Stimulated activated CD4-positive, alpha-beta T cell treated with anti-CD3 and anti-CD28 coated beads, Interleukin-1b, Interleukin-23, amount 100 ng/mL, for 24 hours (primary cell): ENCODE measurements at places on chromosomes 2 and 18.

DNA sequence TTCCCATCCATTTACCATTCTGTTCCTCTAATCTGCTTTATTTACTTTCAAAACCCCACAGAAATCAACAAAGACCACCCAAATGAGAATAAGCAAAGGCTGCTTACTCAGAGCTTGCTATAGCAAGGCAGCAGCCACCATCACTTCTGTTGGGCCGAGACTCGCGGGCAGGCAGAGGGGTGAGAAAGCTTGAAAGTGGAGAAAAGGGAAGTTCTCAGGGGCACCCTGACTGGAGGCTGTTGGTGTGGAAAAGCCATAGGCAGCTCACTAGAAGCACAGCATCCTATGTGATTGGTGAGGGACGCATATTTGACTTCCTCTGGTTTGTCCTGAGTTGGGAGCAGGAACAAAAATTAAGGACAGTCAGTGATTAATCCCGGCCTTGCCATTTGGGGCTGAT lies 269.7 kb upstream of the THSD7B start:
- DNase-seq: no peak

DNA sequence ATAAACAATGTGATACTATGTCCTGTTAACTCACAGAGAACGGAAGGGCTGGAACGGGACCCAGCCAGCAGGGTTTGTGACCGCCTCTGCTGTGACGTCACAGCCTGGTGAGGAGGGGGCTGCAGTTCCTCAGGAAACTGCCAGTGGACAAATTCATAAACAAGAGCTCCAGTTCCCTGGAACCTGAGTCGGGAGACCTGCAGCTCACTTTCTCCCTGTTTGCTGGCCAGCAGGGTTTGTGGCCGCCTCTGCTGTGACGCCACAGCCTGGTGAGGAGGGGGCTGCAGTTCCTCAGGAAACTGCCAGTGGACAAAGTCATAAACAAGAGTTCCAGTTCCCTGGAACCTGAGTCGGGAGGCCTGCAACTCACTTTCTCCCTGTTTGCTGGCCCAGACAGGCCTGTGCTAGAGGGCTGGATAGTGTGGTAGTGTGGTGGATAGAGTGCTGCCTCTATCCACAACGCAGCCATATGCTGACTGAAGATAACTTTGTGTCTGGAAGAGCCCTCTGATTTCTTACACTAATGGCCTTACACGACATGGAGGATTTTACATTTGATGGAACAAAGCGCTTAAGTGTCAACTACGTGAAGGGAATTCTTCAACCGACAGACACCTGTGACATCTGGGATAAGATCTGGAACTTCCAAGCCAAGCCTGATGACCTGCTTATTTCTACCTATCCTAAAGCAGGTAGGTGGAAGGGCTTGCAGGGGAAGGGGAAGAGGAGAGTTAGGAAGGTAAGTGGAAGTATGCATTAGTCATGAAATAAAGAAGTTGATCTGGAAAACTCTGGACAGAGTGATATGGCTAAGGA lies at the start of gene SULT1C4:
SULT1C4 (plus strand) TSS at position 140 of the 816 bp plus-strand sequence; CDS start at position 524, 384 bp downstream.
- no peak for DNase-seq

- DNase-seq: no peak
Observed at GRCh38 chr2:172997031-172997430, 78.6 kb upstream of the MAP3K20 start.

DNA sequence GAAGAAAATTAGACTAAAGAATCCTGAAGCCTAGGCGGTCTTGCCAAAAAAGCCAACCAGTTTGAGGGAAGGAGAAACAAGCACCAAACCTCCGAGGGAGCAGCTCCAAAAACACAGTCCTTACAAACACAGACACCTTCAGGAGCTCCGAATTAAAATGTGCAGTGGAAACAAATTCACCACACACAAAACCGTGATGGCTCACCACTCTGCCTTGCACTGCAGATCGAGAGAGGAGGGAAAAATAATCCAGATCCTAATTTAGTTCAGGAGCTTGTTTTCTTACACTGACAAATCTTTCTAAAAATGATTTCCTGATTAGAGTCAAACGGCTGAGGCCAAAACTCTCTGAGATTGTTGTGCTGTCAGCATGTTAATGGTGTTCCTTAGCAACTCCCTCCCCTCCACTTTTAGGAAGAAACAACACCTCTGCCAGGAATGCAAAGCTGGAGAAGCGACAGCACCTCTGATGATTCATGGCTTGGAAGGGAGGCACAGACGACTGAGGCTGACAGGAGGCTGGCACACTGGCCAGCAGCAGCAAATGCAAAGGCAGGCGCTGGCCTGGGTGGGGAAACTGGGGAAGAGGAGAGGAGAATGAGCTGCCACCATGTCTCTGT lies 249.4 kb upstream of the KLHL29 start:
- no peak for DNase-seq

GRCh38 chr18:54950221-54950620 lies 9.0 kb downstream of the CCDC68 start:
- DNase-seq: no peak

- no peak for DNase-seq
Observed at GRCh38 chr2:141496810-141497209, 634.0 kb downstream of the LRP1B start.

DNA sequence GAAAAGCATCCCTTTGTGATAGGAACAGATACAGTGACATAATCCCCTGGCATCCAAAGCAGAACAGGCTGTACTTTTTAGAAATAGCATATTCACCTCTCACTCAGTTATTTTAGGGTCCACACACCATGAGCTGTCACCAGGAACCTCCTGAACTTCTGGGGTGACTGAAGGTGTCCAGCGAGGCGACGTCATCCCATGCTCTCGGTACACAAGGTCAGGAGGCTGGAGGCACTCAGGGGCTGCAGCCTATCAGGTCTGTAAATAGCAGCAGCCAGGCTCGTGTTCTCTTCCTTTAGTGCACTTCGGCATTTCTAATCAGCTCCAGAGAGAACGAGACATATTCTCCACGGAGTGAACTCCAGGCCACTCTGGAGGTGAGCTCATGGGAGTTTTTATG lies 98.3 kb downstream of the GATA6 start:
- no peak for DNase-seq

- DNase-seq: no peak
Observed at GRCh38 chr2:23363268-23363667, 21.7 kb upstream of the KLHL29 start.

DNA sequence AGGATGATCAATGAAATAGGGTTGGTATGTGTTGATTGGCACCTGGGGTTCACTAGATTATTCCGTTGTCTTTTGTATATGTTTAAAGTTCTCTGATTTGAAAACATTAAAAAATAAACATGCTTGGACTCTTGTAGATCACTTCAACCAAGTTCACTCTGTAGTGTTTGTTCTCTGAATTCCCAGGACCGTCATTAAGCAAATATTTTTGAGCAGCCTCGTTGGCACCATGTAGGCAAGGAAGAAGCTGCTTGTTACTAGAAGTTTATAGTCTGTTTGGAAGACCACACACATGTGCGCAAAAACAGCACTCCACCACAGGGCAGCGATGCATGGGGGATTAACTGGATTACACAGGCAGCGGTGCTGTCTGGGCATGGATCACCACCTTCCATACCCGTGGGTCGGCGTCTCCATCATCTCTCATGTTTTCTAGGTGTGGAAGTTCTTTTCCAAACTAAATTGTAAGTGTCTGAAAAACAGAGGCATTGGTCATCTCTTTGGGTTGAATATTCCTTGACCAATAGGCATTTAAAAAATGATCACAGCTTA lies 212.2 kb downstream of the FHOD3 start:
- no peak for DNase-seq

- no peak for DNase-seq
Observed at GRCh38 chr18:54712306-54712705, 116.0 kb upstream of the RAB27B start.

DNA sequence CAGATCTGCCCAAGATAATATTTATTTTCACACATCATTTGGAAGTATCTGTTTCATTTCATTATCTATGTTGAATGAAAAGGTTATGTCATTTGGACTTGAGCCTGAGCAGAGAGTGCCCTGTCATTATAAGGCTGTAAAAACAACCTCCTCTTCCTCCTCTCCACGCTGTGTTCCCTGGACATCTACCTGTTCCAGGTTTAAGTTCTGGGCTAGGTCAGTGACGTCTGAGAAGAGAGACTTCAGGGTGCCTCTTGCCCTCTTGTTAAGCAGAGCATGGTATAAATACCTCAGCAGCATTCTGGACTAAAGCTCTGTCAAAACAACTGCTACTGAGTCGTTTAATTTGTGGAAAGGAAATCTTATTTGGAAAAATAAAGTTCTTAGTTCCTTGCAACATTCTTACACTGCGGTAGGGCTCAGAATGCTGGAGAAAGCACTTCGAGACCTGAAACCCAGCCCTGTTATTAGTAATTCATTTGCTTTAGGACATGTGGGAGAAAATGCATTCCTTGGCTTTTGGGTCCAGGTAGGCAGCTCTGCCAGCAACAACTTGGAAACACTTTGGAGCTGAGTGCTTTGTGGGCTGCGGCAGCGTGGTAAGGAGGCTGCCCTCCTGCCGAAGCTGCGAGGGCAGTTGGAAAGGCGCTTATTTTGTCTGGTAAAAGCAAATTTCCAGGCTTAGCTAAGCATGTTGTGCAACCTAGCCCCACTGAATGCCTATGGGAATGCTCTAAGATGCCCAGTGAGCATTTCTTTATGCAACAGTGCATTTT lies 91.8 kb upstream of the NEDD4L start:
- no peak for DNase-seq

GRCh38 chr2:31163011-31163539 lies 24.8 kb upstream of the GALNT14 start:
- no peak for DNase-seq

DNA sequence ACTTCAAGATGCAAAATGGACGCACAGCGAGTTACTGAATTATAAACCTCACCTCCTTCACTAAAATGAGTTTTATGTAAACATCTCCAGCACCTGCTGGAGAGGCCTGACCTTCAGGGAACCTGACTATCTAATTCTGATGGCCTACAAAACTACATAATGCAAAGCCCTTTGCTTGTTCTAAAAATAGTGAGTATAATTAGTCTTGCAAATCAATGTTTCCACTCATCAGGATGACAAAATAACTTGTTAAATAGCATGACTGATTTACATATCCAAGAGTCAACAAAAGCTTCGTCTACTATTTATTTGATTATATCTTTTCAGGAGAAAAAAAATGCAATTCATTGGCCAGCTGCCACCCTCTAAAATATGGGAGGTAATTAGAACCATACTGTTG lies 326.3 kb upstream of the MC4R start:
- no peak for DNase-seq

DNA sequence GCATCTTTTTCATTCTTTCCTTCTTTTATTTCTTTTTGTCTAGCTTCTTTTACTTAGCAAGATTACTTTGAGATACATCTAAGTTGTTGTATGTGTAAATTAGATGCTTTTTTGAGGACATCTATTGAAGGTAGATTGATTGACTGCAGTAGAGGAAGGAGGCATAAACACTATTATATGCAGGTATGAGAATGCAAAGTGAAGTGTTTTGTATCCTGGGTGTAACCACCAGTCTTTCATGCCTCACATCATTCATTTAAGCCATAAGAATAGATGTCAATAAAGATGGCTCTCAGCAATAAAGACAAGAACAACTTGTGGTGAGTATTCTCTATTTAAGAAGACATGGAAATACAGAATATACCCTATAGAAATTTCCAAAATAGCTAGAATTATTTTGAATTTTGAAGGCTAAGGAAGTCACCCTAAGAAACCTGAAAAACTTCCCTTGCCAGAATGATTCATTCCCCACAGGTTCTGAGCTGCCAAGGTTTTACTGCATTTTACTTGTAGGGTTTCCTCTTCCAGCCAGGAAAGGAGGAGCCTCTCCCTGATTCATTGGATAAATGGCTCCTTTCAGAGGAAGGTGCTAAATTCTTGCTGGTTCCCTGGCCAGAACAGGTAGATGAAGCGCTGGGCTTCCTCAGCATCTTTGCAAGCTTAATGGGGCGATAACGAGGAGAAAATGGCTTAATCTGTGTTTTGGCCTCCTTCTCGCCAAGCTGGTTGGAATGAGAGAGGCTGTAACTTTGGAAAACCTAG lies 279.8 kb upstream of the SLC14A2 start:
- DNase-seq: no peak

GRCh38 chr2:8582651-8583399 lies 99.0 kb upstream of the ID2 start:
- DNase-seq: no peak

- no peak for DNase-seq
Observed at GRCh38 chr2:126627643-126628042, 28.3 kb upstream of the GYPC start.

GRCh38 chr2:38233231-38233983 lies 143.7 kb downstream of the ATL2 start:
- DNase-seq: no peak

DNA sequence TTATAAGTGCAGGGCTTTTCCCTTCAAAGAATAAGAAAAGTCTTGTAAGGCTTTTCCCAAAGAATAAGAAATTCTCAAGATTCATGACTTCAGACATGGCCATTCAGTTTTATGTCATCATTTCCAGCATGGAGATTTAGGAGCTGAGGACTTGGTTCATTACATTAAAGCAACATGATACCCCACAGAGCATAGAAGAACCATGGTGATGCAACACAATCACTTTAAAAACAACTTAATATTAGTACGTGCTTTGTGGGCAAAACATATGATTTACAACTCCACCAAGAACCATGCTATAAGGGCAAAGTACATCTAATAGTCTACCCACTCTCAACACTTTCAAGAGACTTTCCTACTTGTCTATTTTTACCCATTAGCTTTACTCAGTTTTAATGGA lies 214.4 kb downstream of the SRBD1 start:
- DNase-seq: no peak

DNA sequence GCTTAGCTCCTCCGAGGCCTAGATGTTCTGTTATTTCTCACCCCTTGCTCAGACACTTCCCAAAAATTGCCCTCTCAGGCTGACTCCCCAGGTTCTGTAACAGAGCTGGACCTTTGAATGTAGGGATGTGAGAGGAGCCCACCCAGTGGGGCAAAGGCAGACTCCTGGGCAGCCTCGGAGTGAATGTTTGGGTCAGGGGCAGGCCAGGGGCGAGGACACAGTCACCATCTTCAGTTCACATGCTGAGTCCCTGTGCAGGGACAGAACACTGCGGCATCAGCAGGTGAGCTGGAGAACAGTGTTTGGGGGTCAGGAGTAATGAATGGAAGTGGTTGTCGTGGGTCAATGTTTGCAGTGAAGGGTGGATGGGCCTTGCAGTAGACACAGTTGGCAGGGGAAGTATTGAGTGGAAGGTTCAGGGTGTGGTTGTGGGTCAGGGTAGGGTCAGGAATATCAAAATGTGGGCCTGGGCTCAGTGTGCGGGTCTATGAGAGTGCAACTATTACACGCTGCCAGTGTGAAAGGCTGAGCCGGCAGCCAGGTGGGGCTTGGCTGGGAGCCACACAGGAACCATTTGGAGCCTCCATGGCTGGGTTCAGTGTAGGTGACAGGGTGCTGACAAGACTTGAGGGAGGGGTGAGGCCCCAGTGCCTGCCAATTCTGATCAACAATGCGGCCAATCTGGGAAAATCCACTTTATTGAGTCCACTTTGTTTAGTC lies 4.4 kb downstream of the IHH start:
- no peak for DNase-seq

- no peak for DNase-seq
Observed at GRCh38 chr2:120771781-120772208, 36.1 kb downstream of the GLI2 start.

- no peak for DNase-seq
Observed at GRCh38 chr2:9261231-9261883, 54.7 kb downstream of the ASAP2 start.

GRCh38 chr2:216155954-216156353 lies 46.8 kb downstream of the XRCC5 start:
- DNase-seq: no peak
